ENCODE measurements at places on chromosomes 1 and 21.

- no peak for DNase-seq
Measured at GRCh38 chr1:236862615-236863211, 67.6 kb downstream of the MTR start.

- DNase-seq, result no peak
Measured at GRCh38 chr1:153541641-153542590, 1.2 kb upstream of the S100A5 start.

DNA sequence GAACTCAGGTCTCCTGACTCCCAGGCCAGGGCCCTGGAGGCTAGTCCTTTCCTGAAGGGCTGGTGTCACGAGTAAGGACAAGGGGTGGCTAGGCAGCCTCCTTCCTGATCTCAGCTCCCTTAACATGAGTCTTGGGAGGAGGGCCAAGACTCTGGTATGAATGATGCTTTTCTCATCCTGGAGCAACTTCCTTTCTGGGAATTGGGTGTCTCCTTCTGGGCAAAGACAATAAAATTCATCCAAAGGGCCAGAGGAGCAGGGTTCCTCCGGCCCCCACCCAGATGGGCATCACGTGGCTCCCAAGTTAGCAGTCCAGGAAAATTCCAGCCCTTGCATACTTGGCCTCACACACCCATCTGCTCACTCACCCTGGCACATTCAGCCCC, at the start of gene FAM167B:
TSS of gene FAM167B (plus strand) at position 335 of the 386 bp plus-strand sequence. CDS start 200 bp downstream, outside the sequence.
- no peak for DNase-seq

DNA sequence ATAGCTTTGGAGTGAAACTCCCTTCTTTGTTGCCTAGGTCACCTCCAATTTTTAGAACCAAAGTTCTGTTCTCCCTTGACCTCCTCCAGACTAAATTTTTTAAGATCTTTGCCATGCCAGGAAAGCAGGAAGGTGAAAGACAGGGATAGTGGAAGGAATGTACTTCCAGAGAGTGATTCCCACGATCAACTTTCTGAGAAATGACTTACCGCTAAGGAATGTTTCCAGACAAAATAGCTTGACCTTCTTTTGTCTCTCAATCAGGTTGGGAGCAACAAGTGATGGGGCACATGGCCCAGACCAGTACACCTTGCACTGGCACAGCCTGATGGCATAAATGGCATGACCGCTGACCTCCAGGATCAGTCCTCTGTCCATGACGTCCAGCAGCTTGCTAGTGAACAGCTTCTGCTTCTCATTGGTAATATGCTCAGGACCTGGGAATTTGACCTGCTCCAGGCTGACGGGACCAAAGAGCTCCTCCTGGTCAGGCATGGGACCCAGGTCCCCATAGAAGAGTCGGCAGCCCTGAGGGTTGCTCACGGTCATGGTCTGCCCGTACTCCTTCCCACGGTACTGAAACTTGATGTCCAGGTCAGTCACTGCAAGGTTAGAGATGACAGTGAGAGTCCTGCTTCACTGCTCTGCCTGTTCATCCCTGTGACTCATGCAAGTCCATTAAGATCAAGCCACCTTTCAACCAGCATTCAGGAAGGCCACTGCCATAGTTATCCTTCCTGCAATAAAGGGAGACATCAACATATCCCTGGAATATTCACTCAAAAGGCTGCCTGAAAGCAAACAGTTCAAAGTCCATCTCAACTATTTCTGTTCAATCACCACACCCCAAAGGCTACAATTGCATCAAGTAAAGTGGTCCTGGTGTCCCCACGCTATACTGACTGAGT, 6.2 kb upstream of the C1orf74 start:
- DNase-seq, result no peak

- no peak for DNase-seq
Measured at GRCh38 chr1:14662116-14662515, 63.6 kb downstream of the KAZN start.

GRCh38 chr1:247905910-247906503, 10.6 kb downstream of the OR2W3 start:
- DNase-seq, result no peak

GRCh38 chr1:94801919-94802546, 18.1 kb upstream of the SLC44A3 start:
- peak; percentile 11 for DNase-seq

DNA sequence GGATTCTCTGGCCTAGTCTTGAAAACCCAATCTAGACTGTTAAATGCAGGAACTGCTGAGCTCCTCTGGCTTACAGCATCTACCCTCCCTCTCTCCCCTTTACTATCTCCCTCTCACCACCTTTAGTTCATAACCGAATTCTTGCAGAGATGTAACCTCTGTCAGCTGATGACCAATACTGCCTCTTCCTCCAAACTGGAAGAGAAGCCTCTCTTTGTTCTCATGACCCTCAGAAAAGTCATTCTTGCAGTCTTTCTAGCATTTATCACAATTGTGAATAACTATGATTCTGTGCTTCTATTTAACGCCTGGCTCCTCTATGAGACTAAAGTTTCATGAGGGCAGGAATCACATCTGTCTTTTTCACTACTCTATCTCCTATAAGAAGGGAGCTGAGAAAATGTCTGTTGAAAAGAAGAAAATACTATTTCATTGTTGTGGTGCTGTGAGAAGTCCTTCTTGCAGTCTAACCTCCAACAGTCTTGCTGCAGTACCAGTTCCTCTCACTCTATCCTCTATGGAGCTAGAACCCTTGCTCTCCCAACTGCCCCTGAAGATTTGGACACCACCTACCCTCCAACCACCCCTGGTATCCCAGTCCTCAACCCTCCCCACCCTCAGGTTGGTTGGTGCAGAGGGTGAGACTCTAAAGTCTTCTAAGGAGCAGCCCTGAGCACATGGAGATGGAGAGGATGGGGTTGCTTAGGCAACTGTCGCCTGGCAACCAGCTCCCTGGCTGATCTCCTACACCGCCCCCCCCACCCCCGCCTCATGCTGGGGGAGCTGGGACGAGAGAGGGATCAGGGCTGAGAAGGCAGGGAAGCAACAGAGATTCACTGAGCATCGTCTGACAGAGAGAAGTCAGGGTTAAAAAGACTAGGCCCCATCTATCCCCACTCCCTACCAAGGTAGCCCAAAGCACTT, 13.9 kb downstream of the MEF2D start:
- no peak for DNase-seq

DNA sequence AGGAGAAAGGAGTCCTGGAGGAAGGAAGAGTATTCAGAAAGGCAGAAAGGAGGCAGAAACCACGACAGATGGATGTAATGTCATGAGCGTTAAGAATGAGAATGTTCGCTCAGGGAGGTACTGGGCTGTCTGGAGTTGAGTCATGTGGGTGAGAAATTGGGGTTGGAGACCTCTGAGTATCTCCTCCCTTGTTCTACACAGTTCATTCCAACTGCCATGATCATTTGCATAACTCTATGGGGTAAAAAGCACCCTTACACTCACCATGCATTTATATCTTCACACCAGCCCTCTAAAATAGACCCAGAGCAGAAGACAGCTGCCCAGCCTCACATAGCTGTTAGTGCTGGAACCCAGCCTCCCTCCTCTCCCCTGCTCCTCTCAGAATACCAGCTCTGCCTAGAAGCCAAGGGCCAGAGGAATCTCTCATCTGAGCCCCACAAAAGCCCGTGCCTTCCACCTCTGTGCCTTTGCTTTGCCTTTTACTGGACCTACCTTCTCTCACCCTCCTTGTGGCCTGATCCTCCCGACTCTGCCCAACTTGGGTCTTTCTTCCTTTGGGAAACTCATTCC, 85.2 kb downstream of the BEND5 start:
- no peak for DNase-seq

- DNase-seq, result no peak
Measured at GRCh38 chr1:151811181-151811580, 6.0 kb upstream of the LINGO4 start.

GRCh38 chr1:15343729-15344128, 66.0 kb upstream of the EFHD2 start:
- DNase-seq, result no peak

GRCh38 chr1:162946701-162947100, 85.7 kb upstream of the CCDC190 start:
- no peak for DNase-seq

DNA sequence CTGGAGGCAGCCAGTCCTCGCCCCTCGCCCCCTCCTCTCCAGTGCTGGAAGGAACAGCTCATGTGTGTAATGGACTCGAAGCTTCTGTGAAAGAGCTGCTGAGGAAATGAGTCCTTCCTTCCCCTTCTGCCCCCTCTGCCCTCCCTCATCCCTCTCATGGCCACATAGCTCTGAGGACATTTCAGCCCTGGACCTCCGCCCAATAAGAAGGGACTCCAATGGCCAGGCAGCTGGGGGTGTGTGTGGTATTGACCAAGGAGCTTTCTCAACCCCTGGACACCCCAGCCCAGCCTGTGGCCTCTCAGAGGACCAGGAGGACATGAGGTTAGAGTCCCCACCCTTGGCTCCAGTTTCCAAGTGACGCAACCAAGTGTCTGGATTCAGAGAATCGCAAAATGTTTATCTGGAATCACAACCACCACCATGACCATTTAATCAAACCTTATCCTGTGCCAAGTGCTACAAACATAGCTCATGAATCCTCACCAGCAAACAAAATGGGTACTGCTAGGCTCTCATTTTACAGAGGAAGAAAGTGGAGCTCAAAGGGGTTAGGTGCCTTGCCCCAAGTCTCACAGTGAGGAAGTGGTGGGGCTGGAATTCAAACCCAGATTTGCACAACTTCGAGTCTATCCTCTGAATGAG, 47.8 kb upstream of the ECE1 start:
- no peak for DNase-seq

- DNase-seq, result no peak
Measured at GRCh38 chr1:240284656-240285414, 193.2 kb downstream of the FMN2 start.

DNA sequence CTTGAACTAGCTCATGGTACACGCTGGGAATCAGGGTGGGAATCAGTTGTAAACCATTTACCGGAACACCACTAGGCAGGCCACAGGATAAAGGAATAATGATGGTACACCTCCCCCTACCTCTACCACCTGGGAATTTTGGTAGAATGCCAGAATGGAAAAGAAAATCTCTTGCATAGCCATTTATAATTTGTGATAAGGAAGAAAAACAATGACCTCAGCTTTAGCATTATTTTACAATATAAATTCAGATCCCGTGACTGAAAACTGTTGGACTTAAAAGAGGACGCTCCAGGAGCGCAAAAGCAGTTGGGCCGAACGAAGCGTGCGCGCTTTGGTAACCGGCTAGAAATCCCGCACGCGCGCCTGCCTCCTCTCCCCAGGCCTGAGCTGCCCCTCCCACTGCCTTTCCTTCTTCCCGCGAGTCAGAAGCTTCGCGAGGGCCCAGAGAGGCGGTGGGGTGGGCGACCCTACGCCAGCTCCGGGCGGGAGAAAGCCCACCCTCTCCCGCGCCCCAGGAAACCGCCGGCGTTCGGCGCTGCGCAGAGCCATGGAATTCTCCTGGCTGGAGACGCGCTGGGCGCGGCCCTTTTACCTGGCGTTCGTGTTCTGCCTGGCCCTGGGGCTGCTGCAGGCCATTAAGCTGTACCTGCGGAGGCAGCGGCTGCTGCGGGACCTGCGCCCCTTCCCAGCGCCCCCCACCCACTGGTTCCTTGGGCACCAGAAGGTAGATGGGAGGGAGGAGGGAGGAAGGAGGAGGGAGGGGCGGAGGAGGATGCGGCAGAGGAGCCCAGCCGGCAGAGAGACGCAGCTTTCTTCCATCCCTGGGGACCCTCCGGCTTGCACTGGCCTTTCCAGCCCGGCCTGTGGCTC, at the start of gene CYP4X1:
TSS of gene CYP4X1 (plus strand) at position 402 of the 873 bp plus-strand sequence. CDS start at position 551, 149 bp downstream.
- DNase-seq, result no peak

DNA sequence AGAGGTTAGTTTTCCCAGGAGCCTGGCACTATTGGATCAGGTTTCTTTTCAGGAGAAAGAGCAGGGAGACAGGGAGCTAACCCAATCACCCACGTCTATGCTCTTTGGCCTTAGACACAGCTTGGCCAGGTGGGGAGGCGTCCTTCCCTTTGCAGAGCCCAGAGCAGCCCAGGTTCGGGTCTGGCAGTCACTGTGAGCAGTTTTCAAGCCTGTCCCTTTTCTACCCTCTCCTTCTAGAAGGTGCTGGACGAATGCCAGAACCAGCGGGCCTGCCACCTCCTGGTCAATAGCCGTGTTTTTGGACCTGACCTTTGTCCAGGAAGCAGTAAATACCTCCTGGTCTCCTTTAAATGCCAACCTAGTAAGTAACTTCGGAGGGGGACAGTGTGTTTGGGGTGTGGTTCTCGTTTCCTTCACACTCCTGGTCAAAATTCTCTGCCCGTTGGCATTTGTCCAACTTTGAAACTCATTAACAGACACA, 44.9 kb downstream of the EVA1C start:
- DNase-seq, result no peak

DNA sequence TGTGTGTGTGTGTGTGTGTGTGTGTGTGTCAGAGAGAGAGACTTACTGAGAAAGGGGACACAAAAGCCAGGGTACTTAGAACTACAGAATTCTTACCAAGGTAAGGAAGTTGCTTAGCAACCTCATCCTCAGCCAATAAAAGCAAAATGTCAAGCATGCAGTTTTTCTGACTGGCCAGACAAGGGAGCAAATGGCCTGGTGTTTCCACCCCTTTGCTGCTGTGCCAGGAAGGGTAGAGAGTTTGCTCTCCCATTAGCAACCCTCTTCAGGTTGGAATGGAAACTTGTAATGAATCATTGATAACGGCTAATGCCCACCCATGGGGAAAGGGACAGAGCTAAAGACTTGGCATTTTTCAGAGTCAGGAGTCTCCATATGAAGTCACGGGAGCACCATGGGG, 10.6 kb downstream of the RXRG start:
- DNase-seq, result no peak

- DNase-seq, result no peak
Measured at GRCh38 chr1:67723620-67724019, 38.6 kb downstream of the GADD45A start.
